ENCODE measurements at places on chromosomes 7 and 10. TPM values are rescaled to one million over a fixed set of nuclear protein-coding genes. Genes with fewer than 3 reads are reported as not detected.

SPDYE11 gene
- not detected for polyA plus RNA-seq

DNA sequence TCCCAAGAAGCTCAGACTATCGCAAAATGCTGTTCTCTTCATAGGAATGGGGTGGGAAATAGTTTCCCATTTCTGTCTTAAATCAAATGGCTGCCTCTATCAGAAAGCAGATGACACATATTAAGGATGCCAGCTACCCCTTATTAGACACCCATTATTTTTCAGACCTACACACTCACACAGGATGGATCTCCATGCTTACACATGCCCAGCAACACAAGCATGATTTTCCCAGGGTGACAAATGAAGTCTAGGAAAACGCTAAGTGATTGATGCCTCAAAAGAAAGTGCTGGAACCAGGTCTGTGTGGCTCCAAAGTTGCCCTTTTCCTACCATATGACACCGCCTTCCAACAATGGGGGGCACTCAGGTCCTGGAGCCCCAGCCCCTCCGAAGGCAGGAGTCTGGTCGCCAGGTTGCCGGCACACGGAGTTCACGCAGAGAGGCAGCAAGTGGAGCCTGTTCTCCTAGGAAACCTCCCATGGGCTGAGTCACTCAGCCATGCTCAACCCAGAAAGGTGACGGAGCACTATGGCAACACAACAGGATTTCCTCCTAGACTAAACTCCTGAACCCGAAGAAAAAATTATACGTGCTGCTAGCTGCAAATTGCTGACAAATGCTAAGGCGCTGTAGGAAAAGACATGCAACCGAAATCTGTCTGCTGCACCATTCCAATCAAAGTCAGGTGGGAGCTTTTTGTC, 19.8 kb downstream of the VOPP1 start:
- DNase-seq = no peak

PSMC2 gene
- polyA plus RNA-seq = 97.4 TPM

ABCA13 gene
- polyA plus RNA-seq = not detected

DNA sequence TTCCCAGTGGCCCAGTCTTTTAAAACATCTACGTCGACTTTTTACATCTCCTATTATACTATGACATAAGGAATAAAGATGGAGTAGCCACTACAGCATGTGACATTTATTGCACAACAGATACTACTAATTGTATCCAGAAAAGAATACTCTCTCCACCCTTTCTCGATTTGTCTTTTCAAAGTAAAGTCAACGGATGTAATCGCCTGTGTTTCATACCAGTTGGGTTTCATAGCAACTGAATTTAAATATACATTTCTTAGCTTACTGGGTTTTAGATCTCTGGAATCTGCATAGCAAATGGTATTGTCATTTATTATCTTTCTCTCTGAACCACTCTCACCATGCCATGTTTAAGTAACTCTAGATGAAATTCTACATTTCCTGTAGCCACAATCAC, 86.4 kb upstream of the TRIL start:
- no peak for DNase-seq

- DNase-seq = peak; percentile 78
These were observed 44.2 kb upstream of the GGCT start for GRCh38 chr7:30548845-30549244.

MOGAT3 gene
- not detected for polyA plus RNA-seq

DNA sequence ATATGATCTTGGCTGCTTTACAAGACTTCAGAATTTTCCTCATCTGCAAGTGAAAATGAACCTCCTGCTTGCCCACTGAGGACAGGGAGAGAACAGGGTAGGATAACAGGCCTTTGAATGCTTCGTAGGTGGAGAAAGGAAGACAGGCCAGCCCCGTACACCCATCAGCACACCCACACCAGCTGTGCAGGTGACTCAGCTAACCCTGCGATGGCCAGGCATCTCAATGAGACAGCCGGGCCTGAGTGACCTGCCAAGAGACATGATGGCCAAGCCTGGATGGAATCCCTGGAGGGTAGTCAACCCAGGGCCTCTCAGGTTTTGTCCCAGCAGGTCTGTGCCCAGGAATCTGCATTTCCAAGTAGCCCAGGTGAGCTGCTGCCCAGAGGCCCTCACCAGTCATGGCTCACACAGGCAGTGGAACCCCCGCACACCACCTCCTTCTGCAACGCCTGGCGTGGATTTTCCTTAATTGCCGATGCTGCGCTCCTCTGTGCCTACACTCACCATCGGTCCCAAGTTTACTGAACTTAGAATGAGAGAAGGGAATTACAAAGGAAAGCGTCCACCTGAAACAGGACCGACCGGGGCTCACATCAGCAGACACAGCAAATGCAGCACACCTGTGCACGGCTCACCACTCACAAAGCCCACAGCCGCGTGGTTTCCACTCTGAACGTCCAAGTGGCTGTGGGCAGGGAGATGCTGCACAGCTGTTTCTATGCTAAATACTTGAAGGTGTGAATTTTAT, 163.7 kb downstream of the DIP2C start:
- no peak for DNase-seq

HOXA1 gene
- polyA plus RNA-seq = not detected

PRF1 gene
- 4.3 TPM for polyA plus RNA-seq

DNA sequence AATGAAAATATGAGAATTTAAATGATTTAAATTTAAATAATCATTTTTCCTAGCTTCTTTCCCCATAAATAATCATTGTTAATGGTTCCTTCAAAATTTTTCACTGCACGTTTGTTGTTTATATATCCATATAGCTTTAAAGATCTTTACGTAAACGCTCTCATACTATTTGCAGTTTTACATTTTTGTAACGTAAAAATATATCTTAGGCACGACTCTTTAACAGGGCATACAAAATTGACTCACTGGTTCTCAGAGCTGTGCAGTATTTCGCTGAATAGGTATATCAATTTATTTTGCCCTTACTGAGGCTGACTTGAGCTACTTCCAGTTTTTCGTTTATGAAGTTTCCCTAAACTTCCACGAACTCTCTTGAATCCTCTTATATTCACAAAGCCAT, 105.7 kb downstream of the LRRN3 start:
- no peak for DNase-seq

GRCh38 chr7:135247746-135248471, 14.3 kb downstream of the STRA8 start:
- no peak for DNase-seq

DNA sequence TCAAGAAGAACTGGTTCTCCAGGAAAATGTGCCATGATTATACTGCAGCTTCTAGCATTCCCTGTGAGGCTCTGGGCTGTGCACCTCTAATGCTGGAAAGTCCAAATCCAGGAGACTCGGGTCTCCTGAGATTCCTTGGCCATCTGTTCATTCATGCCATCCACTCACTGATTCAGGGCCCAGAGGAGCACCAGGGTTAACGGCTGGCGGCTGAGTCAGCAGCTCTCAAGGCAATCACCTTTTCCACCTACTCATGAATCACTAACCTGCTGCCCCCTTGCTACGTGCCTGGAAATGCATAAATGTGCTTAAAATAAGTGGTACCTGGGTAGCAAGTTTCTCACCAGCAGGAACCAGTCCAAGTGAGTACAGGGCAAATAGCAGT, 132.7 kb downstream of the KCNMA1 start:
- DNase-seq = no peak

DNA sequence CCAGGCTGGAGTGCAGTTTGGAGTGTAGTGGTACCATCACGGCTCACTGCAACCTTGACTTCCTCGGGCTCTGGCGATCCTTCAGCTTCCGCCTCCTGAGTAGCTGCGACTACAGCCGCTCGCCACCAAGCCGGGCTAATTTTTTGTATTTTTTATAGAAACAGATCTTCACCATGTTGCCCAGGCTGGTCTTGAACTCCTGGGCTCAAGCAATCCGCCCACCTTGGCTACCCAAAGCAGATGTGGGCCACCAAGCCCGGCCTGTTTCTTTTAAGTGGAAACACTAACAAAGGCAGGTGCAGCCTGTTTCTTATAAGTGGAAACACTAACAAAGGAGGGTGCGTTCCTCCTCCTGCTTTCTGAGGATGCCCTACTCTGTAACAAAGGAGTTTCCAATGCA, 18.2 kb downstream of the PRF1 start:
- DNase-seq = no peak

DNA sequence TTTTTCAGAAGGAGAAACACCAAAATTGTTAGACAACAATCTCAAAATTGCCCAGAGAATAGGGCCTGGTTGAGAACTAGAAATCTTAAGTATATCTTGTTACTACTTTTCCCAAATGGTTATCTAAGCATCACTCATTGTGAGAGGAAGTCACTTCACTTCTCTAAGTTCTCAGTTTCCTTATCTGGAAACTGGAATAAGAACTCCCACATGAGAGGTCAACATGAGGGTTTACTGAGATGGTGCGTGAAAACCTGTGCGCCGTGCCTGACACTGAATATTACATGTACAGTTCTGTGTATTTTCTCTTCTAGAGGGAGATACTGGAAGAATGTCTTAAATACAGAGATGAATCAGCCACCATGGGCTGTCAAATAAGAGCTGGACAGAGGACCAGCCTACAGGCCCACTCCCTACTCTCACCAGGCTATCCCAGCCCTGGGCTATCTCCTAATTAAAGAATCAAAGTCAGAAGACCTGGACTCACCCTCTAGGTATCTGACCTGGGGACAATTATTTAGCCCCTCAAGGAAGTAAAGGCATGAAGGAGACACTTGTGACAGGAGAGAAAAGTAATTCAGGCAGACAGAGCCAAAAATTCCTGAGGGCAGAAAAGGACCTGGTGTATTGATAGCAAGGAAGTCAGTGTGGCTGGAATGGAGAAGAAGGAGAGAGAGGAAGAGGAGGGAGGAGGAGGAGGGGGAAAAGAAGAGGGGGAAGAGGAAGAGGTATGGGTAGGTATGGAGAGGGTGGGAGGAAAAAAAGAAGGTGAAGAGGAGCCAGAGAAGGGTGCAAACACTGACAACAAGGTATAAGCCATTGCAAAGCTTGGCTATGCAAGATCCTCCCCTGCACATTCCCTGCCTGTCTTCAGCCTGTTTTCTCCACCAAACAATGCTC, 44.9 kb downstream of the CCDC71L start:
- no peak for DNase-seq

GRCh38 chr7:113015034-113015645, 71.5 kb downstream of the GPR85 start:
- DNase-seq = peak; percentile 71

ADRB1 gene
- polyA plus RNA-seq = 1.3 TPM

- DNase-seq = no peak
These were observed 100.7 kb downstream of the PTPRN2 start for GRCh38 chr7:158486919-158487318.

GRCh38 chr7:144780071-144780608, 55.7 kb downstream of the TPK1 start:
- DNase-seq = no peak

DNA sequence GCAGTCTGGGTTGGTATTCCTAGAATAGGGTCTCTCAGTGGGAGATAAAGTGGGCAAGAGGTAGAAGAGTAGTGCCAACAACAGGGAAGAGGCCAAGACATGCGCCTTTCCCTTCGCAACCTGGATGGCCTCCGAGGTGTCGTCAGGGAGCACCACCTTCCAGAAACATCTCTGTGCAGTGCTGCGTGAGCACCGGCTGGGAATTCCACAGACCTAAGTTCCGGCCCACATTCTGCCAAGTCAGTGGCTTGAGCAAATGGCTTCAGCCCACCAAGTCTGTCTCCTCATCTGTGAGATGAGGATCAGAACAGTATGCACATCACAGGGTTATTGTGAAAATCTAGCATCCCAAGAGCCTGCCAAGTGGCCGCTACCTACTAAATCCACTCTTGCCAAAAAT, 40.6 kb downstream of the CCDC3 start:
- no peak for DNase-seq

- DNase-seq = no peak
These were observed 120.6 kb downstream of the CLEC2L start for GRCh38 chr7:139643951-139644585.

DNA sequence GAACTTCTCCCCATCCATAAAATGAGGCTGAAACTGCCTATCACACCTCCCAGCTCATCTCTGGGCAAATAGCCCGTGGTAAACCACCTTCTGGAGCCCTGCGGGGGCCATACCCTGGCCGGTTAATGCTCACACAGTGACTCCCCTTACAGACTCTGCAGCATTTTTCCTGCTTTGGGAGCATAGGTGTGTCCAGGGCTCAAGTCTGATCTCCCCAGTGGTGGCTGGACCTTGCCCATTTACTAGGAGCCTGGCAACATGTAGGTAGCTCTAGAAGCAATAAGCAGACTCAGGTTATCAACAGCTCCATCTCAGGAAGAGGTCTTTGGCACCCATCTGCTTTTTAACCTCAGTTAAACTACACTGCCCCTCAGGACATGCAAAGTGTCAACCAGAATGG, 5.5 kb upstream of the CDHR1 start:
- no peak for DNase-seq

AOC1 gene
- polyA plus RNA-seq = not detected

DNA sequence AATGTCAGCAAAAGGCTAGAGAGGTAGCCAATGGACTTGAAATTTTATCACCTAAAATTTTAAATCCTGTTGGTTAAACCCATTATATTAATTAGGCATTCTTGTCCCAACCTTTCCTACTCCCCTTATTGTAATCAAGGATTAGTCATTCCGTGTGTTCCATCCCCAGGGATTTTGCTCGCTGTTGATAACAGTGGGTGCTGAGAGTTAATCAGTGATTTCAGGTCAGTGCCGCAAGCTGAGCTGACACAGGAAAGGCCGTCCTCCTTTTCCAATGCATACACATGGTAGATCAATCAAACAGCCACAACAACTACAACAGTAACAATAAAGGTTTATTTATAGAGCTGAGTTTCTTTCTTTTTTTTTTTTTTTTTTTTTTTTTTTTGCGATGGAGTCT, 271.4 kb downstream of the ACTR3B start:
- no peak for DNase-seq

- no peak for DNase-seq
These were observed 125.2 kb downstream of the DOCK4 start for GRCh38 chr7:112080978-112081377.

DNA sequence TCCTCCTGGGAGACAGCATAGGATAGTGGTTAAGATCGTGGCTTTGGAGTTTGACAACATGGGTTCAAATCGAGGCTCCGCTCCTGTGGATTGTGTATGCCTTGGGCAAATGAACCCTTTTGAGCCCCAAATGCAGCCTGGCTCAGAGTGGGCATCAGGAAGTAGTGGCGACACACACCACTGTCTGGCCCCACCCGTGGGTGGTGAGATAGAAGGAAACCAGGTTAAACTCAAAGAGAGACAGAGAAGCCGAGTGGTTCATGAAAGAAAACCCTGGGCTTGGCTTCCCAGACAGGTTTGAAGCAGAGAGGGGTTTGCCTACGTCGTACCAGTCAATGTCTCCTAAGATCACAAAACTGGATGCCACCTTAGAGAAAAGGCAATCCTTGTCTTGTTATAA, 57.7 kb downstream of the PRTFDC1 start:
- no peak for DNase-seq

WNT8B gene
- 0.80 TPM for polyA plus RNA-seq

WAPL gene
- polyA plus RNA-seq = 10.5 TPM

All from brain (organoid and tissue), 16 donors.